Activated CD4-positive, alpha-beta T cell treated with anti-CD3 and anti-CD28 coated beads, Interleukin-2, amount 10 ng/mL, durations not matched to agents 24 days and 14 days (primary cell): ENCODE measurements at places on chromosomes 1 and 21. TPM values are rescaled to one million over a fixed set of nuclear protein-coding genes. Genes with fewer than 3 reads are reported as not detected.

DNA sequence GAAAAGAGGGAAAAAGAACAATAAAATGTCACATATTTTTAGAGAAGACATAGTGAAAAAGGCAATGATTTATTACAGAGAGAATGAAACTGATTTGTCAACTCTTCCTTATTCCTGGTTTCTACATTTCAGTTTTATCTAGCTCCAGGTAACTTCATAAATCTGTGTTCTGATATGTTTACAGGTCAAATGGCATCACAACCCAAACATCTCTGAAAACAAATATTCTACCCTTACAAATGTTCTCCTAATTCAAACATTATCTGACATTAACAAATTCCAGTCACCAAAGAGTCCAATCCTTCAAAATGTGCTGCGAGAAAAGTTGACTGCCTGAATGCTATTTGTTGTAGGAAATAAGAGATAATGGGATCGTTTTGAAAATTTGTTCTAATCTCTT is 20.2 kb downstream of the EXTL2 start:
- DNase-seq, result no peak

DNA sequence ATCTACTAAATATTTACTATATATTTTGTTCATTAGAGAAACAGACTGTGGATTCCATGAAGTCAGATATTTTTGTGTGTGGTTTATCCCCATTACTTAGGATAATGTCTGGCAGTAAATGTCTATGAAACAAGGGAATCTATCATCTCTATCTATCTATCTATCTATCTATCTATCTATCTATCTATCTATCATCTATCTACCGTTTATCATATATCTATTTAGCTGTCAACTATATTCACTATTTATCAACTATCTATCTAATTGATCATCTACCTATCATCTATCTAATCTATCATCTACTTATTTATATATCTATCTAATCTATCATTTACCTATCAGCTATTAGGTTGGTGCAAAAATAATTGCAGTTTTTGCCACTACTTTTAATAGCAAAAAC is 255.7 kb downstream of the GRIK1 start:
- DNase-seq, result no peak

DNA sequence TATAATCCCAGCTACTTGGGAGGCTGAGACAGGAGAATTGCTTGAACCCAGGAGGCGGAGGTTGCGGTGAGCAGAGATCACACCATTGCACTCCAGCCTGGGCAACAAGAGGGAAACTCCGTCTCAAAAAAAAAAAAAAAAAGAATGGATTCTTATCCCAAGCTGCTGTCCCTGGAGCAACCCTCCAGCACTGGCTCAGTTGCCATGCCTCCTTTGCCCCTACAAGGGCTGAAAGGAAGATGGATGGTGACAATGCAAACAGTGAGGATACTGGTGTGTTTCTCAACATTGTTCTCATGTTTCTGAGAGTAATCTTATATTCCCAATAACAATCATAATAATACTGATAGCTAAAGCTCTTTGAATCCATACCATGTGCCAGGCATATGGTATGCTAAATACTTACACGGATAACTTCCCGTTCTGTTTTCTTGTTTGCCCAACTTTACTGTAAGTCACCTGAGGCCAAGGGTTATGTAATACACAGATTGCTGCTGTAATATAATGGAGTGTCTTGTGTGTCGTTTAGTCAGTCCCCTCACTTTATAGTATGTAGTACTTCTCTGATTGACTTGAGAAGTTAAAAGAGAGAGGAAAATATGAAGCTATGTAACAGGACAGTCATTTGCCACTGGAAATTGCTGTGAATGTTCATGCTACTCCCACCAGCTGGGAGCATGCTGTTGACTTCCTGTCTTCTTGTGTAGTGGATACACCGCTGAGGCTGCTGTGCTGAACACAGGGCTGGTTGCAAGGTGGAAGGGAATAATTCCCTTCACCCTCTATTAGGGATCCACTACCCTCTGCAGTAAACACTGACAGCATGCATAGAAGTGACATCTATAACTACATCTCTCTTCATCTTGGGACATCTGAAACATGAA is 153.6 kb downstream of the CNIH3 start:
- no peak for DNase-seq

DNA sequence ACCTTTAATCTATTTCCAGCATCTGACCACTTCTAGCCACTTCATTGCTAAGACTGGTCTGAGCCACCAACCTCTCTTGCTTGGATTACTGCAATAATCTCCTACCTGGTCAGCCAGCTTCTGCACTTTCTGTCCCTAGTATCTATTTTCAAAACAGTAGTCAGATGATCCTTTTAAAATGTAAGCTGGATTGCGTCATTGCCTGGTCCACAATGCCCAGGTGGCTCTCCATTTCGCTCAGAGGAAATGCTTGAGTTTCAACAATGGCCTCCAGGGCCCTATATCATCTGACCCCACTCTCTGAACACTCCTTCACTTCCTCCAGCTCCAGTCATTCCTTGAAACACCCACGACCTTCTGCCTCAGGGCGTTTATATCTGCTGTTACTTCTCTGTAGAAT is 2.3 kb downstream of the FYB2 start:
- no peak for DNase-seq

- DNase-seq, result peak; percentile 68
Observed at GRCh38 chr1:40386359-40386723, 12.8 kb downstream of the SMAP2 start.

DNA sequence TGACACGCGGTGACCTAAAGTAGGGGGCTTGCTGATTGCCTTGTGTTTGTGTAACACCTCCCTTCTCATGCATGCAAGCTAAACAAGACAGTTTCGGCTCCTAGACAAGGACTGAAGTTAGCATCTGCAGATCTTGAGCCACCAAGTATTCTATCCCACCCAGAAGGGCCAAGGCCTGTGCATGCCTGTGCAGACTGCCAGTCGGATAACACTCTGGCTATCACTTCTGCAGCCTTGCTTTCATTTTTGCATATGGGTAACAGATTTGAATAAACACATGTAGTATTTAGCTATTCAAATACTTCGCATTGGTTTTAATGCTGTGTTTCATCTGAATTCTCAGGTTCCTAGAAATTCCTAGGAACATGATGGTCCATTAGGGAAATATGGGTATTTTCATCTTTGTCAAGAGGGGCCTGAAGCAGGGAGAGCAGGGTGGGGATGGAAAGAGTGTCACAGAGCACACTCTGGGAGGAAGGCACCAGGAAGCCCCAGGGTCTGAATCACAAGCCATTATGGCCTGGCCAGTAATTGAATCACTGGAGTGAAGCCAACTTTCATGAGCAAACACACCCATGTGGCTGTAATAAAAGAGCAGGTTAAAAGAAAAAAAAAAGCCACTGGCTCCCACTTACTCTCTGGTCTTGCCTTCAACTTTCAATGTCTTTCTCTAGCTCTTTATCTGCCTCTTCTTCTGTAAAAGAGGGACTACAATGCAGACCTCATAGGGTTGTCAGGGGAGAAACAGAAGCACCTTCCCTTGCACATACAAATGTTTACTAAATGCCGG is 28.3 kb downstream of the GADD45A start:
- DNase-seq, result no peak

DNA sequence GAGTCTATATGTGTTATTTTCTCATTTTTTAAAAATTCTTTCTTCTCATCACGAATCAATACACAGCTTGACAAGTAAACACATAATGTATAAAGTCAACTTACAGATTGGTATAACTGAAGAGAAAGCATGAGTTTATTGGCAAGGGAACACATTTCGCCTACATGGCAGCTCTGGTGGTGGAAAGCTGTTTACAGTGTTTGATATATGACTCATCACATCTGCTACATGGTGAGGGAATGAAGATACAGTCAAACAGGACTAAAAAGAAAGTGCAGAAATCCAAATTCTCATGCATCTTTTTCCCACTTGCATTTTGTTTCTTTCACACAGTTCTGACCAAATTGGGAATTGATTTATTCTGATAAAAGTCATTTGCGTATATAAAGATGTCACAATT is 122.2 kb upstream of the ADGRL4 start:
- DNase-seq, result no peak

GRCh38 chr1:76581712-76582111 is 285.6 kb upstream of the ST6GALNAC5 start:
- DNase-seq, result no peak

NBPF3 gene
- 2.8 and 3.1 TPM in 2 replicates for total RNA-seq

ELAVL4 gene
- total RNA-seq, result not detected in 2 replicates

NBPF4 gene
- 0.14 TPM in 1 of 2 replicates, not detected in the other for total RNA-seq

BARHL2 gene
- total RNA-seq, result not detected in 2 replicates
